Thymus (tissue), 14 donors: ENCODE measurements at places on chromosomes 5 and 9.

DNA sequence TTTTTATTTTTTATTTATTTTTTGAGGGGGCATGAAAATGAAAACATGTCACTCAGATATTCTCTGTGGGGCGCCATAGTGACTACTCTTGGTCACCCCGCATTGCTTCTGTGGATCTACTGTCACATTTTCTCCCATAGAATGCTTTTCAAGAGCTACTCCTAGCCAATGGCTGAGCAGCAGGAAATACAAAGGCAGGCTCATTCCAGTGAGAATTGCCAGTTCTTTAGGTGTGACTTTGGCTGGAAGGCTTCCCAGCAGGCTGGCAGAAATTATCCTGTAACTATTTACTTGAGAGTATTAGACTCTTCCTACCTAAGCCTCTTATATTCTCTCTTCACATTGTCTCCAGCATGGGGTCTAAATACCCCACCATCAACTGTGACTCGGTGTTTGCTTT, 21.0 kb upstream of the PTPRD start:
- DNase-seq: no peak
- no peaks in the 10 kb centered on the region for H3K27me3 ChIP-seq
- H3K27ac ChIP-seq: no peak overlapping the region
- H3K36me3 ChIP-seq: no peaks in the 10 kb centered on the region
- no peaks in the 10 kb centered on the region for H3K4me1 ChIP-seq
- H3K4me3 ChIP-seq: no peak overlapping the region

DNA sequence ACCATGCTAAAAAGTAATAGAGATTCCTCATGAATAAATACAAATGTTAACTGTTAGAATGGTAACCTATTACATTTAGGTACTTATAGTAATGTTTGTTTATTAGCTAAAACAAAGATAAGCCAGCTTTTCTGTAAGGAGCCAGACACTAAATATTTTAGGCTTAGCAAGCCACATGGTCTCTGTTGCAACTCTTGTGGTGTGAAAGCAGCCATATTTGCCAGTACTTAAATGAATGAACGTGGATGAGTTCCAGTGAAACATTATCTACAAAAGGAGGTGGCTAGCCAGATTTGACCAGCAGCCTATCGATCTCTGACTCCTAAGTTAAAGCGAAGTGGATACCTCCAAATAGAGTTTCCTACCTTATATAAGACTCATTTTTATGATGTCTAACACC, 331.6 kb downstream of the CDH12 start:
- no peaks in the 10 kb centered on the region for H3K4me1 ChIP-seq
- no peak overlapping the region for H3K27ac ChIP-seq
- H3K27me3 ChIP-seq: no peaks in the 10 kb centered on the region

DNA sequence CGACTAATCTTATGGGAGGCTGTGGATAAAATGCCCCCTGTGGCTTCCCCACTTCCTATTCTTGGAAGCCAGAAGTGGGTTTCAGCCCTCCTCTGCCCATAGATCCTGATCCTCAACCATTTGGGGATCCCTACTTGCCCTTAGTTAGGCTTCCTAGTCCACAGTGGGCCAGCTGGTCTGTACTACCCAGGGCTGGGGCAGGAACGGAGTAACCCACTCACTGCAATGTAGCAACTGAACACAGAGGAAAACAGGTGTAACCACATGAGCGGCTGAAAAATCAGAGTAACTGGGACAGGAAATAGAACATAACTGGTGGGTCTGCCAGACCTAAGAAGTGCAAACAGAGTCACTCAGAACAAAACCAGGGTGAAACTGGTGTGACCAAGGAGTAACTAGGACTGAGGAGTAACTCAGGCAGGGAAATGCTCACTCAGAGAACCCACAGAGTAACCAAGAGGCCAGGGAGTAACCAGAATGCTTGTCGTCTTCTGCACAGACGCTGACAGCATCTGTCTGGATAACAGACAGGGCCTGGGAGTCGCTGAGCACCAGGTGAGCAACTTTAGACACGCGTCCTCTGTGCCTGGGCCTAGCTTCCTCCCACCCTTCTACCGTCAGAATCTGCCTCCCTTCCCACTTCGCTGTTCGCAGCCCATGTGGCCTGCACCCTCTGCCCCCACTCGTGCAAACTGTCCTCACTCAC, 1.0 kb downstream of the AQP3 start:
- H3K36me3 ChIP-seq: peaks cover 39% of the 10 kb centered on the region
- H3K4me1 ChIP-seq: peaks cover 91% of the 10 kb centered on the region
- H3K27ac ChIP-seq: peak overlapping the region; percentile 99
- peak; percentile 83 for DNase-seq
- H3K27me3 ChIP-seq: no peaks in the 10 kb centered on the region
- peak overlapping the region; percentile 100 for H3K4me3 ChIP-seq

GRCh38 chr5:176334031-176334770, 27.4 kb downstream of the KIAA1191 start:
- no peaks in the 10 kb centered on the region for H3K4me1 ChIP-seq
- no peak for DNase-seq

DNA sequence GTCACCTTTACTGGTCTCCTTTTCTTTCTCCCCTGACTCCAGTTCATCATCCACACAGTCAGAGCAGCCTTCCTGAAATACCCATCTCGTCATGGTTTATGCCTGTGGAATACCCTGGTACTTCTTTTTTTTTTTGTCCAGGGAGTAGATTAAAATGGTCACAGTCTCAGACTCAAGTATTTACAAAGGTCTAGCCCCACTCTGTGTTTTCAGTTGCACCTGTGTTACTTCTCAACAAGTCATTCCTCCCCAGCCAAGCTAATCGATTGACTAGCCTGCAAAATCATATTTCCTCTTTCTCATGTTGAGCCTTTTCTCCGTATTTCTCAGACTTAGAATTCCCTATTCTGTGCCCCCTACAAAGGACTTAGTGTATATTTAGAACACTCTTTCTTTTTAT, 155.2 kb upstream of the KCNN2 start:
- H3K27me3 ChIP-seq: no peaks in the 10 kb centered on the region
- H3K27ac ChIP-seq: no peak overlapping the region
- H3K4me3 ChIP-seq: no peak overlapping the region
- no peak for DNase-seq

- peak; percentile 44 for DNase-seq
- H3K27ac ChIP-seq: peak overlapping the region; percentile 95
- peak overlapping the region; percentile 29 for H3K4me3 ChIP-seq
- no peaks in the 10 kb centered on the region for H3K27me3 ChIP-seq
Measured at GRCh38 chr5:126450346-126450745, 27.1 kb downstream of the GRAMD2B start.

DNA sequence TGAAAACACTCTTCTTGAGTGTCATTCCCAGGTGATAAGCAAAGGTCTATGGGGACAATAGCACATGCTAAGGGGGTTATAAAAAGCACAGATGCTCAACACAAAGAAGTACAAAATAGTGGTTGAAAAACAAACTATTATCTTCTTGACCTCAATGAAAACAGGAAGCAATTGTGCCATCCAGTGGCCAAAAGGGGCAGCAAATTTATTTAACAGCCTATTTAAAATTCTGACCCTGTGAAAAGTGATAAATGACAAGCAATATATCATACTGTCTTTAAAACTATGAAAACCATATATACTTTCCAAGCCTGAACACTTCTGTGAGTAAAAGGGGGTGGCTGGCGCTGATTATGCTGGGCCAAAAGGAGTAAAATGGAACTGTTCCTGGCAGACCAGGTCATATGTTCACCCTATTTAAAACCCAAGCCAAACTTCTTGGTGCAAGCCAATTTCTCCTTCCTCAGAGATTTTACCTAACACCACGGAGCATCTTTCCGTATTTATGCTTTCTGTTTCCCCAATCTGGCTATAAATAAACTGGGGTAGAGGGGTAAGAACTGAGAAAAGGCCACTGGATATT, 29.7 kb downstream of the TEX10 start:
- H3K27ac ChIP-seq: no peak overlapping the region
- H3K4me1 ChIP-seq: no peaks in the 10 kb centered on the region

DNA sequence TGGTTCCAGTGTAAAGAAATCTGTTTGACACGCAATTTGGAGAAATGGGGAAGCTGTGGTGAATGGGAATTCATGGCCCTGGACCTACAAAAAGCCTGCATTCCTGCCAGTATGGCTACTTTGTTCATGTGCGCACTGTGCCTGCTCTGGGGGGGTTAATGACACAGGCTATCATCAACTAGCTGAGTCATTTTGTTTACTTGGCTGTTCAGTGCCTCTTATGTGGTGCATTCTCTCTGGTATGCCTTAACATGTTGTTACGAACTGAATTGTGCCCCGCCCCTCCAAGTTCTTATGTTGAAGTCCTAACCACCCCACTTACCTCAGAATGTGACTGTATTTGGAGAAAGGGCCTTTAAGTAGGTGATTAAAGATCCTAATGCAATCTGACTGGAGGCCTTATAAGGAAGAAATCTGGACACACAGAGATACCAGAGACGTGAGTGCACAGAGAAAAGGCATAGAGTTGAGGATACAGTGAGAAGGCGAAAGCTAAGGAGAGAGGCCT, 20.4 kb upstream of the UBAP1 start:
- no peak for DNase-seq
- H3K36me3 ChIP-seq: no peaks in the 10 kb centered on the region
- no peaks in the 10 kb centered on the region for H3K27me3 ChIP-seq
- no peaks in the 10 kb centered on the region for H3K4me1 ChIP-seq
- no peak overlapping the region for H3K27ac ChIP-seq
- no peak overlapping the region for H3K4me3 ChIP-seq
